NCI-H2227 treated with DMSO at 0.1 percent for 48 hours (cell line): ENCODE measurements at places on chromosomes 1 and 21.

DNA sequence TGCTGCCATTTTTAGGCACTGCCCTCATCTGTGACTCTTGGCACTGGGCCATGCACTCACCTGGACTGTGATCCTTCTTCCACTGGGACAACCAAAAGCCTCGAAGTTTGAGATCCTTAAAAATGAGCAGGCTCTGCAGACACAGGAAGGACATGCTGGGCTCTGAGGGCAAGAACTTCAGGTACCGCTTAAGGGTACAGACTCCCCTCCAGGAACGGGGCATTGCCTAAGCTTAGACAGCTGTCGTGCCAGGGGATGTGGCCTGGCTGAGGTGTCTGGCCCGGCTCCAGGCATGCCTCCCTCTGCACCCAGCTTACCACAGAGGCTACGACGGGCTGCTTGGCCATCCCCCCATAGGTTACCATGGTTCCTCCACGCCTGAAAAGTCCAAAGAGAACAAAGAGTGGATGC is 14.2 kb upstream of the SRSF4 start:
- no peak for DNase-seq

- no peak for DNase-seq
These were observed 28.7 kb upstream of the NRDC start for GRCh38 chr1:51907079-51907702.

DNA sequence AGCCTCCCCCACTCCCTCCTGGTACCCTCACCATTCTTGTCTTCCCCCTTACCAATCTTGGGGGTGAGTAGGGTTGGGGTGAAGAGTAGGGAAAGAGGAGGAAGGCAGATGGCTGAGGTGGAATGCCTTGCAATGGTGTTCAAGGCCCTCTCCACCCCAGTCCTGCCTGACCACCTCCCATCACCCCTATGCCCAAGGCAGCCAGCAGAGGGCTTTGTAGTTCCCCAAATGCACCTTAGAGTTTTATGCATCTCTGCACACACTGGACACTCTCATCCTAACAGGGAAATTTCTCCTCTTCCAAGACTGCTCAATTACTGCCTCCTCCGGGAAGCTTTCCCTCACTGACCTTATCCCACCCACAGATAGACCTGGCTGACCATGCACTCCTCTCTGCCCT is 15.4 kb downstream of the KIF17 start:
- no peak for DNase-seq

DNA sequence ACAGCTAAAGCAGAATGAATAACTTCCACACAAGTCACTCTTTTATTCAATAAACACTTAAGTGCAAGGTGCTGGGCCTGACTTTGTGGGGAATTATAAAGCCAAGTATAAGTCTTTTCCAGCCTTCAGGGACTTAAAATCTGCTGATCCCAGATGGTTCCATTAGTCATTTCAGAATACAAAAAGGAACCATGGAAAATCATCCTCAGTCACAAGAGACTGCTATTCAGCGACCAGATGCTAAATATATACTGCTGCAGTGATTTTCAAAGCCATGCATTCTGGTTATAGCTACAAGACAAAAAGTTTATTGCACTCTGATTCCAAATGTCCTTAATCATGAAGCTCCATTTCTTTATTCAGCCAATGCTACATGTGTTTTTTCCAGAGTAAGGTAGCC is 25.7 kb downstream of the GLMN start:
- DNase-seq: no peak

DNA sequence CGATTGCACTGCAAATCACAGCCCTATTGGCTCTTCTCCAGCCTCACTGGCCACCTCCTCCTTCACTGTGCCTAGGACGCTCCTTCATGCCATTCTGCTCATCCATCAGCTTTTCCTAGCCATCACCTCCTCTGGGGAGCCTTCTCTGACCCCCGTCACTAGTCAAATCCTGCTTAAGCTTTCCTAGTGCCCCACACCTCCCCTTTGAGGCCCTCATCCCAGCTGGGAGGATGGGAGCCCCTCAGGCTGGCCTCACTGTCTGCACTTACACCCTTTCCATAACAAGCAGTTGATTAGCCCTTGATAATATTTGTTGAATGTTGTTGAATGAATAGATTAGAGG is 50.7 kb downstream of the KLHDC7A start:
- no peak for DNase-seq

DNA sequence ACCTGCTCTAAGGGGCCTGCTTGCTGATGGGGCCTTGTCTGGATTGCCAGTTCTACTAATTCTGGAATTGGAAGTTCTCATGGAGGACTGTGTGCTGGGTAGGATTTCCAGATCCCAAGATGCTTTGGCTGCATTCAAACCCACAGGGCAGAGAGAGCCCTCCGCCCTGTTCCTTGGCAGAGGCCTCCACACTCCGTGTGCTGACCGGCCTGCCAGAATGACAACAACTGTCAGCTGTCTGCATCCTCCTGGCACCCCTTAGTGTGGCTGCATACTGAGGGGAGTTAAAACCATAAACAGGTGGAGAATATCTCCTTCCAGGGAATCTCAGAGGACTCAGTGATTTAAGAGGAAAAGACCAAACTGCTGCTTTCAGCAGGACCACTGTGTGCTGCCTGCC is 60.7 kb downstream of the ADARB1 start:
- no peak for DNase-seq

DNA sequence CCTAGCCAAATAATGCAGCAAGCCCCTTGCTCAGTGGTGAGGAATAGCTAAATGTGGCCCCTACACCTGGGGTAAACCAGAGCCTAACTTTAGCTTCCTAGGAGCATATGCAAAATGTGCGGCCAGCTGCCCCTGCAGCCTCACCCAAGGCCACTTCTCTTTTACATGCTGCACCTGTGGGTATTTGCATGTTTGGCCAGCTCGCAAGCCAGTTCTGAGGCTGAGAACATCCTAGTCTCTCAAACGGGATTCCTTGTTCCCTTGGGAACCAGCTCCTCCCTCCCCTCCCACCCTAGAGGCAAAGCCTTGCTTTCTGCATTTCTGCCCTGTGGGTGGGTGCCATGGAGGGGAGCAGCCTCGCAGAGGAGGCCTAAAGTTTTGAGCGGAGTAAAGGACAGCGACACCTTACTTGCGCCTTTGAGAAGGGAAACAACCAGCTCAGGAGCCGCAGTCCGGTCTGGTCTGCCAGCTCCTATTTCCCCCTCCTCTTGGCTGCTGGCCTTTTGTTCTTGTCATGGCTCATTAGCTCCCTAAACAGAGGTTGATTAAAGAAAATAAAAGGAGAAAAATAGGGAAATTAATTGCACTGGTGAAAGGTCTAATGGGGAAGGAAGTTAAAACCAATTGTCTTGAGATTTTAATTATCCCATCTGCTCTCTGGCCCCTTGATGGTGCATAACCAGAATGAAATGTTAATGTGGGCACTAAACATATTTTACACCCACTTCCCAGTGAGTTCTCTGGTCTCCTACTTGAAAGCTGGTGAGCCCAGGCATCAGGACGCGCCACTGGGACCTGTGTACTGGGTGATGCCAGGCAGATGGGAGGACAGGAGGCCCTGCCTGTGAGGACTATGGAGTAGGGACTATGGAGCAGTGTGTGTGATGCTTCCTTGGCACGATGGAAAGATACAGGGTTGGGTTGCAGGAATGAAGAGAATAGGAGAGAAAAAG is 68.7 kb downstream of the TEX35 start:
- no peak for DNase-seq

DNA sequence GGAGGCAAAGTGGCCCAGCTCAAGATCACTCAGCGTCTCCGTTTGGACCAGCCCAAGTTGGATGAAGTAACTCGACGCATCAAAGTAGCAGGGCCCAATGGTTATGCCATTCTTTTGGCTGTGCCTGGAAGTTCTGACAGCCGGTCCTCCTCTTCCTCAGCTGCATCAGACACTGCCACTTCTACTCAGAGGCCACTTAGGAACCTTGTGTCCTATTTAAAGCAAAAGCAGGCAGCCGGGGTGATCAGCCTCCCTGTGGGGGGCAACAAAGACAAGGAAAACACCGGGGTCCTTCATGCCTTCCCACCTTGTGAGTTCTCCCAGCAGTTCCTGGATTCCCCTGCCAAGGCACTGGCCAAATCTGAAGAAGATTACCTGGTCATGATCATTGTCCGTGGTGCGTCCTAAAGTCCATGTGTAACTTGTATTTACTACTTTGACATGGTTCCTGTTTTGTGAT is 2.7 kb downstream of the RBM15 start:
- no peak for DNase-seq

GRCh38 chr1:205013683-205014367 is 29.2 kb upstream of the CNTN2 start:
- no peak for DNase-seq

DNA sequence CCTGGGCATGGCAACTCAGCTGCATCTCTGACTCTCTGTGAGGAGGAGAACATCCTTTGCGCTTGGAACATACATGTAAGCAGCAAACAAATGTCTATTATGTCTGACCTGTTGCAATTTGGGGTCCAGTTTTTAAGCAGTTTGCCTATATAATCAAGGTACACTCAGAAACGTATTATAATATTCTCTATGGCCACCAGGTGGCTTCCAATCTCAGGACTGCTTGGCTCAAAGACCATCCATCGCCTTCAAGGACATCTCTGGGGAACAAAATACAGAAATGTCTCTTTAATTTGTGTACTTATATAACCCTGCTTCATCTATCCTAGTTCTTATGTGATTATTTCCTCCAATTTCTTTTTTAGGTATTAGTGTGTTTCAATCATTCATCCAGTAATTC is 227.2 kb downstream of the OLFM3 start:
- no peak for DNase-seq

DNA sequence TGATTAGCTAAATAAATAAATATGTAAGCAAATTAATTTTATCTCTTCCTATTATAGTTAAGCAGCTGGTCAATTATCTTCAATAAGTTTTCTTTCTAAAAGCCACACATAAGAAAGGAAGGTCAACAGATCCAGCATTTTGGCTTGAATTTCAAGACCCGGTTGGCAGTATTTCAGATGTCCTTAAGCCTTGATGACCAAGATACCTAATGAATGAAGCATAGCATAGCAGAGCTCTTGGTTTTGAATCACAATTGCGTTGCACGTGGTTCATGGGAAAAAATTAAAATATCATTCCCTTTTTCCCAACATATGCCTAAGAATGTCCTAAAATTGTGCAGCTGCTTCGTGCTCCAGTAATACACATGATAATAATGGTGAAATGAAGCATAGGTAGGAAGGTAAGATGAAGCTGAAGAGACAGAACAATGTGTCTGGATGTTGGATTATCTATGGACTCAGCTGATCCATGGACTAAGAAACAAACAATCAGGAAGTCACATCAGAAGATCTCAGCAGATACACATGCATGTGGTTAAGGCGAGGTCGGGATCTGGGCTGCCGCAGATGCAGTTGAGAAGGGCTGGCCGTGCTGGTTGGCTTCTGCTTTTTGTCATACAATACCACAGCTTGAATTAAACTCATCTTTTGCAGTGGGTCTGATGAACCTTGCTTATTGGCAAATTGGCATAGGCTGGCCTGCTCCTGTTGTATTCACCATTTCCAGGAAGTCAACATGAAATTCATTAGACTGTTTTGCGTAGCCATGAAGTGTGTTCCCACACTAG is 284.9 kb upstream of the RUNX1 start:
- no peak for DNase-seq

- no peak for DNase-seq
These were observed 455.1 kb upstream of the ZP4 start for GRCh38 chr1:238345837-238346236.

DNA sequence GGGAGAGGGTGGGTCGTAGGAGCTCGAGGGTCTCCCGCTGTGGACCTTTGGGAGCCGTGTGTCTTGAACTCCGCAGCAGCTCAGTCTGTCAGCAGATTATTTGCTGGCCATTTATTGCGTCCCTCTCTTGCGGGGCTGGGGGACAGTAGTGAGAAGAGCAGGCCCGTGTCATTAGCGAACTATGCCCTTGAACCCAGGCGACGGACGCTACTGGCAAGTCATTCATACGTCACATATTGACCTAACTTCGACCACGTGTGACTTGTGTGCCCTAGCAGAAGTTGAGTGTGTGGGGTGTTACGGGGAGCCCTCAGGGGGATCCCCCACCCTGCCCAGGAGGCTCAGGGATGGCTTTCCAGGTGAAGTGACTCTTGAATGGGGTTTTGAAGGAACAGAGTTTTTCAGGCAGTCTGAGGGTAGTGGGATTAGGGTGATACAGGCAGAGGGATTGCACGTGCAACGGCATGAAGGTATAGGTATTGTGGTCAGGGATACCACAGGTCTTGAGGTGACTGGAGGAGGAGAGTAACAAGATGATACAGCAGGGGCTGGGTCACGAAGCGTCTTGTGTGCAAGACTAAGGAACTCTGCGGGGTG is 13.0 kb downstream of the RCC1 start:
- no peak for DNase-seq

DNA sequence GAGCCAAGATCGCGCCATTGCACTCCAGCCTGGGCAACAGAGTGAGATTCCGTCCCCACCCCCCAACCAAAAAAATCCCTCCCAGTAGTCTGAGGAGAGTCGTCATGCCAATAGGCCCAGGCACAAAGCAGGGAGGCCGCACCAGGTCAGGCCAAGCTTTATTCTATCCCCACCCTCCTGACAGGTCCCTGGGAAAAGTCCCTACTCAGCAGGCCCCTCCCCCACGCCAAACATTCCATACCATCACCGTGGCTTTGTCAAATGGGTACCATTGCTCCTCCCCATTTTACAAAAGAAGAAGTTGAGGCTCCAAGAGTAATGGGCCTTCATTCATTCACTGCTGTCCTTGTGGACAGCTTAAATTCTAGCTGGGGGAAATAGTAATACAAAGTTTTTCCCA is 5.3 kb downstream of the GPR3 start:
- no peak for DNase-seq

GRCh38 chr1:71521655-71522264 is 440.9 kb upstream of the ZRANB2 start:
- no peak for DNase-seq

DNA sequence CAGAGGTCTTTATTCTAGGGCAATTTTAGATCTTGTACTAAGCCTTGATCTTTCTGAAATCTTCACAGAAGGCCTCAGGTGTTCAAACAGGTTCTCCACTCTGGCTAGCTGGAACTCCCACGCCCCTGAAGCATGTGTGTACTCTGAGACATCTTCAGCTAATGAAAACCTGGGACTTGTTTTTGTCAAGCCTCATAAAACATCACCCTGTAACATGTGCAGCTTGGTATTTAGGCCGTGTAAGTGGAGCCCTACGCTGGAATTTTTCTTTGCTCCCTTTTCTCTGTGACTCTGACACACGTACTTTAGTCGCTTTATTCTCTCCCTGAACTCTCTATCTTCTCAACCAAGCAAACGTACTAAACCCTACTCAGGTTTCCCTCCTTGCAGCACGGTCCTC is 701.9 kb upstream of the ZP4 start:
- DNase-seq: no peak

DNA sequence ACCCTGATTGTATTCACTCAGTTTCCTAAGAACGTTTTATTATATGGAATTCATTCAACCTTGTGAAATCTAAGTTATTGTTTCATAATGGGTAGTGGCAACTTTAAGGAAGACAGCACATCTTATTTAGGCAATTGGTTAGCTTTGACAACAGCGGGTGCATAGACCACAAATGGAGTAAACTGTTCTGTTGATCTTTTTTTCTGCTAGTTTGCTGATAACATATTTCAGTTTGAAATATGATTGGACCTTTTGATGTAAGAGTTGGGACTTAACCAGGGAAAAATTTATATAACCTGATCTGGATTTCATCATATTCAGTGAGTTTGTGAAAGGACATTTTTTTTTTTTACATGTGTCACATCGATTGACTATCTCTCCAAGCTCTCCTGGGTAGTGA is 151.7 kb downstream of the HLX start:
- no peak for DNase-seq

GRCh38 chr1:35554266-35555211 is 2.7 kb downstream of the KIAA0319L start:
- DNase-seq: no peak

GRCh38 chr21:26846036-26846931 is 1.1 kb upstream of the ADAMTS1 start:
- no peak for DNase-seq
